Ascending aorta (tissue), 2 donors: ENCODE measurements at places on chromosomes 5 and 9.

- no peak for DNase-seq
Measured at GRCh38 chr9:132235894-132236661, 74.2 kb downstream of the NTNG2 start.

- no peak for DNase-seq
Measured at GRCh38 chr5:37532976-37533740, 154.0 kb downstream of the WDR70 start.

GRCh38 chr9:98272083-98272482, 16.6 kb upstream of the TBC1D2 start:
- no peak for DNase-seq

GRCh38 chr9:135726138-135726853, 24.3 kb downstream of the KCNT1 start:
- no peak for DNase-seq

DNA sequence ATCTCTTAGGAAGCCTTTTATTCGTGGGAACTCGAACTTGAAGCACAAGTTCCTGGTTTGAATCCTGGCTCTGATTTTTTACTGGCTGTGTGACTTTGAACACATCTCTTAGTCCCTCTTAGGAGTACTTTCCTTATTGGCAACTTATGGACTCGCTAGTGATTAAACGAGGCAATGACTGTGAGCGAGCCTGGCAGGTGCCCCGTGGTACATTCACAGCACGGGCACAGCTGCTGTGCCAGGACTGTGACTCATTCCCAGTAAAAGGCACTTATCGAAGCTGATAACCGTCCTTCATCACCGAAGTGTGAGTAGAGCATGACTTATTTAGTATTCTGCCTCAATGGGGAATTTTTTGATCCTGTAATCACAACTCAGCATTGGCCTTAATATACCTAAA, 22.7 kb downstream of the CFAP90 start:
- DNase-seq: no peak

DNA sequence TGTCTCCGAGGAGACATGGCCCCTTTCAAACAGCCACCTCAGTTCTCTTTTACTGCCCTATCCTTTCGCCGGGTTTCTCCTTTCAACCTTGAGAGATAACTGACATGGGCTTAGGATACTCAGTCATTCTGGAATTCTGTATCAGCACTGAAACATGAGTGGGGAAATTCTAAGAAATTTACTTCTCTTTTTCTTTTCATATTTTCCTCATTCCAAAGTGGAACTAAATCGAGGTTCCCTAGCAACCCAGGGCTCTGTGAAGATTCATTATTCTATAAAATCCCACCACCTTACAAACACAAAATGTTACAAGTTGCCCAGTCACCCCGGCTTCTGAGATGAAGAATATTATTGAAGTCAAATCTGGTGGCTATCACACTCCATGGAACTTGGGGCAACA, 319.2 kb downstream of the ENC1 start:
- no peak for DNase-seq

GRCh38 chr9:131707733-131708157, 32.1 kb downstream of the RAPGEF1 start:
- no peak for DNase-seq

DNA sequence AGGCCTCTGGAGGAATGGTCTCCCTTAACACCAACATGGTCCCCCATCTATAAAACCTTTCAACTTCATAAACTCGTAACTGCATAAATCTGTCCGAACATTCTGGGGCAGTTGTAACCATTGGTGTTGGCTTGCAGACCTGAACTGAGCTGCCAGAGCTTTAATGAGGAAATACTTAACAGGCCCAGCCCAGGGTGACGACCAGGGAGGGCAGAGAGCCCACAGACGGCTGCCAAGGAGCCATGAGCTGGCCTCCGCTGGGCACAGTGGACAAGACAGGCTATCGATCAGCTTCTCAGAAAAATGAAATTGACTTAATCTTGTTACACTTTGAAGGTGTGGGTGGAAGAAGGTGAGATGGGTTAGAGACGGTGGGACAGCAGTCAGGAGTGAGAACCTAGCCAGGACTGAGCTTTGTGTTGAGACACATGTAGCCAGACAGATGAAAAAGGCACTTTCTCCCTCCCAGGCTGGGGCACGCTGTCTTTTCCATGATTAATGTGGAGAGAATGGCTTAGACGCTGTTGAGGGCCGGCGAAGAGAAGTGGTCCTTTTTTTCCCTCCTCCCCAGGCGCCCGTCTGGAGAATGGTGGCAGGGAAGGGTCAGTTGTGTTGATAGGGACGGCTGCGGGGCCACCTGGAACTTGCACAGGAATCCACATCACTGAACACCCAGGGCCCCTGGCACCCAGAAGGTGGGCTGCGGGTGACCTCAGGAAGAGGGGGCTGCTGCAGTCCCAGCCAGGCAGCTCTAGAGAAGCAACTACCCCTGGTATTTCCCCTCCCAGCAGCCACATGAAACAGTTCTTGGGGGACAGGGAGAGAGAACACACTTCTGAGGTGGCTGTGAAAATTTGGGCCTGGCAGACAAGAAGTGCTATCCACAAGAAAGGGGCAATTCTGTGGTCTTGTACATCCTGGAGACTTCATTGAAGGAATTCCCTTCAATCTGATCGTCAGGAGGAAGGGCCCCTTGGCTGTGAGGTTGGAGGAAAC, 27.3 kb upstream of the TCOF1 start:
- no peak for DNase-seq

GRCh38 chr5:9905661-9906060, 275.5 kb upstream of the TAS2R1 start:
- DNase-seq: no peak

GRCh38 chr5:95887977-95888376, 65.5 kb upstream of the GLRX start:
- no peak for DNase-seq

GRCh38 chr9:113011911-113012381, at the start of gene ZNF883:
Gene ZNF883 (minus strand): TSS chr9:113012192.
- no peak for DNase-seq

DNA sequence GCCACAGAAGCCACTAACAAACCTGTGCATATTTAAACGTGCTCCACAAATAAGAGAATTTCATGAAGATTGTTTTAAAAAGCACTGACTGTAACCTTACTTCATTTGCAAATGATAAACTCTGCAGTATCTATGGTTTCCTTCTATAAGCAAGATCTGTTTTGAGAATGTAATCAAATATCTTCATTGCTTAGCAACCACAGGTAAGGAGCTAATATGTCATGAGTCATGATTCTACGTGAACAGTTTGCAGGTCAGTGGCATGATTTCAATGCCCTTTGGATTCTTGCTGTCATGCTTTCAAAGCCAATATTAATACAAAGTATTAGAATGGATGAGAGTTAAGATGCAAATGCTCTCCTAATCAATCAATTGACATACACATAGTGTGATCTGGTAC, 325.0 kb downstream of the EDIL3 start:
- no peak for DNase-seq

- DNase-seq: no peak
Measured at GRCh38 chr9:113705306-113705927, 170.7 kb upstream of the ZNF618 start.

DNA sequence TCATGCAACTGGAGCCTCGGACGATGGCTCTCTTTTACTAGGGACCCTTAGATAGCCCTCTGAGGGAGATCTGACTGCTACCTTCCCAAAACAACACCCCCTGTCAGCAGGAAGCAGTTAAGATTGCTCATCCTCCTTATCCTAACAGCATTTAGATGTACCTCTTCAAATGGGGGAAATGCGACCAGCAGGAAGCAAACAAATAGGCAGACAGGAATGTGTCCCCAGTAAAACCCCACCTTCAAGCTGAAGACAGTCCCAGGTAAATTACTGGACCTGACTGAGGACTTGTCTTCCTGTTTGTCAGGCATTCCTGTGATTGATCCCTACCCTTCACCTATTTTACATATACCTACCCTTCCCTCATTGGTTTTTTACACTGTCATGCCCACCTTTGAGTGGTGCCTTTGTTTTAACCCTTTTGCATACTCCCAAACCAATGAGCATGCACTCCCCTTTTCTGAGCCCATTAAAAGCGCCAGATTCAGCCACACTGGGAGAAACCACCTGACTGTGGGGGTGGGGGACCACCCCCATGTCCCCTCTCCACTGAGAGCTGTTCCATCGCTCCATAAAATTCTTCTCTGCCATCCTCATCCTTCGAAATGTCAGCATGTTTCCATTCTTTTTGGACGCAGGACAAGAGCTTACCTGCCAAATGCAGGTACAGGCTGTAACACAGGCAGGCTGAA, 954.0 kb upstream of the CDH6 start:
- DNase-seq: no peak

DNA sequence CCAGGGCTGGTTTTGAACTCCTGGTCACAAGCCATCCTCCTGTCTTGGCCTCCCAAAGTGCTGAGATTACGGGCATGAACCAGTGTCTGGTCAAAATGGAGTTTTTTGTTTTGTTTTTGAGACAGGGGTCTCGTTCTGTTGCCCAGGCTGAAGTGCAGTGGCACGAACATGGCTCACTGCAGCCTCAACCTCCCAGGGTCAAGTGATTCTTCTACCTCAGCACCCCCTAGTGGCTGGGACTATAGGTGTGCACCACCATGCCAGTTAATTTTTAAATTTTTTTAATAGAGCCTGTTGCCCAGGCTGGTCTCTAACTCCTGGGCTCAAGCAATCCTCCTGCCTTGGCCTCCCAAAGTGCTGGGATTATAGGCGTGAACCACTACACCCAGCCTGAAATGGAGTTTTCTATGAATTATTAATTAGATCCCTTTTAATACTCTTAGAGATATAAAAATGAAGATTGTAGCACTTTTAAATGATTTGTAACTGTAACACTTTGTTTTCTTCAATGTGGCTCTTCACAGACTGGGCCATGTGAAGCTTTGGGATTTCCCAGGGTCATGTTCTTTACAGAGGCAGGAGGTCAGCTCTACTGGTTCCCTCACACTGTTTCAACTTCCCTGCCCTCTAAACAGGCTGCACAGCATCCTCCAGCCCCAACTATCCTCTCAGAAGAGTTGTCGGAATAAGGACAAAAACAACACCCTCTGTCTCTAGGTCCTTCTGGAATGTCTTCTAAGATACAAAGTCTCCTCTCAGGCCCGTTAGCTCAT, 32.7 kb upstream of the SPARC start:
- DNase-seq: peak; percentile 71

DNA sequence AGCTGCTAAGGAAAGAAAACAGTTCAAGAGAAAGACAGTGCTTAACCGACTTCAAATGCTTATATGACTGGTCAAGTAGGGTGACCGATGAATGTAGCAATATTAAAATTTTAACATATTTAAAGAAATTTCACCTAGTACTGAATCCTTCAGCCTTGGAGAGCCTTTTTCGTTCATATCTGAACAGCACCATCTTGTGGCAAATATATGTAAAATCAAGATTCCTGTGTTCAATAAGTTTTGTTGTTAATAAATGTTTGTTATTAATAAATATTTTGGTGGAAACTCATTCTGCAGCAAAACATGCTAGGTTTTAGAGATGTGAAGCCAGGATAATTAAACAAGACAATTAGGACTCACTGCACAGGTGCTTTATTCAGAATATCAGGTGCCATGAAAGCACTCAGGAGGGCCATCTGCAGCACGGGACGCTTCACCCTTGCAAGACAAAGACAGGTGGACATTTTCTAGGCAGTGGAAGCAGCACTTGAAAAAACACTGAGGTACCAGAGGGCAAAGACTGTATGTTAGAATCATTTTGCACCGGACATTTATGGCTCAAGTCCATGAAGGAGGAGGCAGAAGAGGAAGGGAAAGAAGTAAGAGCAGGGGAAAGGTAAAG, 15.6 kb downstream of the TICAM2 start:
- no peak for DNase-seq

DNA sequence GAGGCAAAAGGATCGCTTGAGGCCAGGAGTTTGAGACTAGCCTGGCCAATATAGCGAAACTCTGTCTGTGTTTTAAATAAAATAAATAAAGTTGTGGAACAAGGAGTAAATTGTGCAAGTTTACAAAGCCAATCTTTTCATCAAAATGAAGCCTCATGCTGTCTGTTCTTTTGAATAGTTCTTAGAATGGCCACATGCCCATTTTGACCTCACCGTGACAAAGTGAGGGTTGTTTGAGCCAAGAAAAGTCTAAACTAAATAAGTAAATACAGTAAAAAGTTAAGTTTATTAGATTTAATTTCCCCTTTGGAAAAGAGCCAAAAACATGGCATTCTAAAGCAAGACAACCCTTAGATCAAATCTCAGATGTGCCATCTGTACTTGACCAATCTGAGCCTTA, 165.7 kb downstream of the NDUFS4 start:
- no peak for DNase-seq

GRCh38 chr9:86166546-86166945, 67.2 kb upstream of the GOLM1 start:
- no peak for DNase-seq

DNA sequence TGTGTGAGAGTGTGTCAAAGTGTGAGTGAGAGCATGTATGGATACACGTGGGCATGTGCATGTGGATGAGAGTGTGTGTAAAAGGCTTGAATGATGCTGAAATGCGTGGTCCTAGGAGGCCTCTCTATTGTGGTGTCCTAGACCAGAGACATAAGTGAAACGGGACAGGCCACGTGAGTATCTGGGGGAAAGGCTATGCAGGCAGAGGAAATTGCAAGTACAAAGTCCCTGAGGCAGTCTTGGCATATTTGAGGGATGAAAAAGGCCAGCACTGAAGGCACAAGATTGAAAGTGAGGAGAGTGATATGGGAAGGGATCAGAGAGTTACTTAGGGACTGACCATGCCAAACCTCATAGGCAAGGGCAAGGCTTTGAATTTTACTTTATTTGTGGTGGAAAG, 67.2 kb upstream of the CCDC152 start:
- no peak for DNase-seq
